ENCODE measurements at places on chromosomes 5 and 9. TPM values are rescaled to one million over a fixed set of nuclear protein-coding genes. Genes with fewer than 3 reads are reported as not detected.

DNA sequence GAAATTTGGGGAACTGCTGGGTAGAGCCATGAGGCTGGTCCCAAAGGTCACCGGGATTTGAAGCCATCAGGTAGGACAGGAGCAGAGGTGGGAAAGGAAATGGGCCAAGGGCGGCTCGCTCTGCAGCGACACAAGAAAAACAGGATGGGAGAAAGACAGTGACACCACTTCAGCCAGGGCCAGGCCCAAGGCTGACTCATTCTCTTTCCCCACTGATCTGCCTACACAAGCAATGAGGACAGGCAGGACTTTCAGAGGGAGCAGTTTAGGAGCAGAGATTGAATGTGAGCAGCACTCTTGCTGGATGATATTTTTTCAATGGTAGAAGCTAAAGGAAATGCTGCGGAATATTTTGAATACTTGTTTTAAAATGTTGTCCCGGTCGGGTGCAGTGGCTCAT is 3.5 kb downstream of the RUFY1 start:
- DNase-seq = no peak

DNA sequence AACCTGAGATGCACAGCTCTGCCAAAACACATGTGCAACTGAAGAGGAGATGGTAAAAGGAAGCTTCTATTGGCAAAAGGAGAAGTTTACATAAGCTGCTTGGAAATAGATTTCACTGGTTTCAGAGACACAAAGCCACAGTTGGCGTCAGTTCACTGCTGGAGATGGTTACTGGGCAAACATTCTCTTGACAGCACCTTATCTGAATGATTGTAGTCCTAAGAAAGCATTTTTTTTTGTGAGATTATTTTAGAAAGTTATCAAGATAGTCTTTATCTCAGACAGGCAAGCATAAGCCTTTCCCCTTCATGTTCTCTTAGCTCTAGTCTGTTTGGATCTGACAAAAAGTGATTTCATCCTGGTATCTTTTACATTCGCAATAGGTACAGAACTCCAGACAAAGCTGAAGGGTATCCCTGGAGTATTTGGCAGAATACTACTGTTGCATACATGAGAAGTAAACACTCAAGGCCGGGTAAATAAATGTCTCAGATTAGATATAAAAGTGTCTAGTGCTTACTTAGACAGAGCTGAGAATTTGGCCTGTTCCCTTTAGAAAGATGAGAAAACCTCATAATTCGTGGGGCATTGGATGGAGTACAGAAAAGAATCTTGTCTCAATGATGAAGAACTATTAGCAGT is 1668.0 kb upstream of the NUDT12 start:
- no peak for DNase-seq

The BAAT gene
- polyA plus RNA-seq = 0.15 TPM

The LARP1 gene
- 25.2 TPM for polyA plus RNA-seq

The LRRC19 gene
- polyA plus RNA-seq = 17.6 TPM

All from kidney (tissue), 22 donors.